ENCODE measurements at places on chromosomes 3 and 15. TPM values are rescaled to one million over a fixed set of nuclear protein-coding genes. Genes with fewer than 3 reads are reported as not detected.

The PROK2 gene
- polyA plus RNA-seq: not detected

The CLRN1 gene
- polyA plus RNA-seq: not detected

The P2RY13 gene
- not detected for polyA plus RNA-seq

GRCh38 chr15:99433026-99433756 is 132.6 kb upstream of the MEF2A start:
- no peak overlapping the region for H3K4me3 ChIP-seq
- DNase-seq: no peak
- no peaks in the 10 kb centered on the region for H3K27me3 ChIP-seq
- H3K36me3 ChIP-seq: no peaks in the 10 kb centered on the region
- no peak overlapping the region for H3K27ac ChIP-seq
- H3K4me1 ChIP-seq: no peaks in the 10 kb centered on the region
